ENCODE measurements at places on chromosomes 12 and 14.
A peak's percentile ranks its signal among the peaks of the same experiment; 100 is the strongest.

DNA sequence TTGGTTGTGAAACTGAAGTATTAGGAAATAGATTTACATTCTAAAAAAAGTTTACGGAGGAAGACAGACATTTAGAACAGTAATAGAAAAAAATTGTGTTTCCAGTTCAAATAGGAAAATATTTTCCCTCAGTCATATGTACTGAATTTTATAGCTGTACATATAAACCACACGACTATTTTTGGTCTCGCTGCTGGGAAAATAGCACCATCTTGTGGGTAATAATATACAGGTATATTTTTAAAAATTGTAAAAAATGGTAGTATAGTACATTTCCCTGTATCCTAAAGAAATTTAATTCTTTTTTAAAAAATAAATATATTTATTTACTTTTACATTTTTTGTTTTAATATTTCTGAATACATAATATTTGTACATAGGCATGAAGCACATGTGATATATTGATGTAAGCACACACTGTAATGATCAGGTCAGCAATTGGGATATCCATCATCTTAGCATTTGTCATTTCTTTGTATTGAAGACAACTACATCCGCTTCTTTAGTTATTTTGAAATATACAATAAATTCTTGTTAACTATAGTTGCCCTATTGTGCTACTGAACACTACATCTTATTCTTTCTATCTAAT, 168.6 kb downstream of the ALX1 start:
- no peak for DNase-seq

GRCh38 chr14:34843011-34843554, 32.1 kb downstream of the BAZ1A start:
- peak; percentile 41 for DNase-seq

DNA sequence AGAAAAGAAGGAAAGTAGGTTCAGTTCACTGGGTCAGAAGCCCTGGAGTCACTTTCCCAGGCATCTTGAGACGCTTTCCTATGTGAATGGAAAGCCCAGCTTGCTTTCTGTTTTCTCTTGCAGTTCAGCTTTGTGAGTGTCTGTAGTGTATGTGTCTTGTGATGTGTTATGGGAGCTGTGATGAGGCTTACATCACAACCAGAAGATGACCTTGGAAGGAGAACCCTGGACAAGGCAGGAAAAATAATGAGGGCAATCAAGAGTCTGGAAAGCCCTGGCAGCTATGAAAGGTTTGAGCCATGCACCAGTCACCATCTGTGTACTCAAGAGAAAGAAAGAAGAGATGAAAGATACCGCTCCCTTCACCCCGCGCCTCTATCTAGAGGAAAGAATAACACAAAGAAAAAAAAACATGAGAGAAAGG, 35.2 kb upstream of the PTGR2 start:
- no peak for DNase-seq

DNA sequence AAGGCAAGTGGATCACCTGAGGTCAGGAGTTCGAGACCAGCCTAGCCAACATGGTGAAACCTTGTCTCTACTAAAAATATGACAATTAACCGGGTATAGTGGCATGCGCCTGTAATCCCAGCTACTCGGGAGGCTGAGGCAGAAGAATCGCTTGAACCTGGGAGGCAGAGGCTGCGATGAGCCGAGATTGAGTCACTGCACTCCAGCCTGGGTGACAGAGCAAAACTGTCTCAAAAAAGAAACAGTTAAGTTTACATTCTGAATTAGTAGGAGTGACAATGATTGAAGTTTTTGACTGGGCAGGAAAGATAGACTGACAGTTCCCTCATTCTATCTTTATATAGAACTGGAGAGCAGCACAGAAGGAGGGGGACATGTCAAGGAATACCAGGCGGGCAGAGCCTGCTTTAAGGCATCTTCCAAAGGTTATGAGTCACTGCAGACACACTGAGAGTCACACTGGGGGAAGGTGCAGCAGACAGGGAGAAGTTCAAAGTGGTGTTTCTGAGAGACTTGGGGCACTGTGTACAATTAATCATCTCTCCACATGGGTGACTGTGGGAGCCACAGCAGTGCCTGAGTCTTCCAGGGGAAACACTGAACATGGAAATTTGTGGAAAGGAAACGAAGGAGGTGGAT, 42.8 kb upstream of the RNASE3 start:
- DNase-seq: no peak

GRCh38 chr14:61837336-61838229, 75.4 kb downstream of the SNAPC1 start:
- peak; percentile 53 for DNase-seq

DNA sequence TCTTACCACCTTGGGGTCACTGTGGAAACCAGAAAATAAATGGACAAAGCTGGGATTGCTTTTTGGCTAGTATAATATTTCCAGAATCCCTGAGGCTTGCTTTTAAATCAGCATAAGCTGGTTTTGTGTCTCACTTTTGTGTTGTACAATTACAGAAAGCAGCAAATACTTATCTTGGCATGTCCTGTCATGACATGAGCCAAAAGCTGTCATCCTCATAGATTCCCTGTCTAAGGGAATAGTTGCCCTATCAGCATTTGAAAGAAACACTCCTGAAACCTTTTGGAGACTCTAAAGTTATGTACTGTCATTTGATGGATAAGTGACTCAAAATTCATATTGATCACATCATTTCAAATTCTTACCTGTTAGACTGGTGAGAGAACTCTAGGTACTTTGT, 987.2 kb downstream of the NRXN3 start:
- DNase-seq: no peak

- DNase-seq: no peak
Measured at GRCh38 chr12:122932207-122932606, 34.1 kb downstream of the ABCB9 start.

DNA sequence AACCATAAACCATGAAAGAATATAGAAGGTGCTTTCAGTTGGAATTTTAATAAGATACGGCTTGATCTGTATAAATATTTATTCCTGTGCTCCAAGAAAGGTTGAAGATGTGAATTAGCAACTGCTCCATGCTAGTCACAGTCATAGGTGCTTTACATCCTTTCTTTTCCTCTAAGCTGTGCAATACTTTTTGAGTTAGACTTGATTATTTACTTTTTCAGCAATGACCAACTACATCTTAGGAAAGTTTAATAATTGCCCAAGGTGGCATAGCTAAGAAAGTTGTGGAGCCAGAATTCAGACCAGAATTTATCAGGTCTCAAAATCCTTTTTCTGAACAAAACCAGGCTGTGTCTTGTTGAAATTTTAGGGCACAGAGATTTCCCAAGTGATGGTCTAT, 13.7 kb downstream of the TRHDE start:
- no peak for DNase-seq

DNA sequence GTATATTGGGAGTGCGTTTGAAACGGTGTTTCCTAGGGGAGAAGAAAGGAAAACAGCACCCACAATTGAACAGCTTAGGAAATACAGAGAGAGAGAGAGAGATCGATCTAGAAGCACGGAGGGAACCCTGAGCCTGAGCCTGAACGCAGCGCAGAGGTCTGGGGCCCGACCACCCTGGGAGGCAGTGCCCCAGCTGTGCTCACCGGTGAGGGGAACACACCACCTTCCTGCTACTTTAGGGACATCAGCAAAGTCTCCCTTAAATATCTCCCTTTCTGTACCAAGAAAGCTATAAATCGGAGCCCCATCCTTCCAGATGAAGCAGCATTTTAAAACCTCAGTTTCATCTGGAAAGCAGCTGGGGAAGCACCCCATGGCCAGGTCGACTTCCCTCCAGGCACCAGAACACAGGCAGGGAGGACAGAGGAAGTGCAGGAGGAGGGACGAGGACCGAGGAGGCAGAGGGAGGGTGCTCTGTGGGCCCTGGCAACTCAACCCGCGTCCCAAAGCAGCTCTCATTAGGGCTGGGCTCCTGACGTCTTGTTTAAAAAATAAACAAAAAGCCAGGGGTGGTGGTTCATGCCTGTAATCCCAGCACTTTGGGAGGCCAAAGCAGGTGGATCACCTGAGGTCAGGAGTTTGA, 12.2 kb downstream of the RIMBP2 start:
- no peak for DNase-seq

DNA sequence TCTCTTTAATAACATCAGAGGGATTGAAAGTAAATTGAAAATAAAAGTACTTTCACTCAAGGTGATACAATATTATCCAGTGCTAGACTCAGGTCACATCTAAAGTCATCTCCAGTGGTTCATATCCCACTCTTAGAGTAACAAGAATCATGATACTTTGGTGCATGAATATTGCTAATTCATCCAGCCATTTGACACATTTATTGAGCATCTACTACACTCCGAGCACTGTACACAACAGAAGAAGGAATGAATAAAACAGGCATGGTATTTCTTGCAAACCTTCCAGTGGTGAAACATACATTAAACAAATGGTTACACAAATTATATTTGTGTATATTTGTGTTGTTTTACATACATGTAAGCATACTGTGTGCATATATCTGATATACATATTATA, 116.0 kb upstream of the TMCC3 start:
- no peak for DNase-seq

GRCh38 chr12:29698756-29699155, 85.0 kb downstream of the TMTC1 start:
- DNase-seq: no peak

Data from HS-5 (cell line).